ENCODE measurements at places on chromosomes 1 and 21. TPM values are rescaled to one million over a fixed set of nuclear protein-coding genes. Genes with fewer than 3 reads are reported as not detected.

DNA sequence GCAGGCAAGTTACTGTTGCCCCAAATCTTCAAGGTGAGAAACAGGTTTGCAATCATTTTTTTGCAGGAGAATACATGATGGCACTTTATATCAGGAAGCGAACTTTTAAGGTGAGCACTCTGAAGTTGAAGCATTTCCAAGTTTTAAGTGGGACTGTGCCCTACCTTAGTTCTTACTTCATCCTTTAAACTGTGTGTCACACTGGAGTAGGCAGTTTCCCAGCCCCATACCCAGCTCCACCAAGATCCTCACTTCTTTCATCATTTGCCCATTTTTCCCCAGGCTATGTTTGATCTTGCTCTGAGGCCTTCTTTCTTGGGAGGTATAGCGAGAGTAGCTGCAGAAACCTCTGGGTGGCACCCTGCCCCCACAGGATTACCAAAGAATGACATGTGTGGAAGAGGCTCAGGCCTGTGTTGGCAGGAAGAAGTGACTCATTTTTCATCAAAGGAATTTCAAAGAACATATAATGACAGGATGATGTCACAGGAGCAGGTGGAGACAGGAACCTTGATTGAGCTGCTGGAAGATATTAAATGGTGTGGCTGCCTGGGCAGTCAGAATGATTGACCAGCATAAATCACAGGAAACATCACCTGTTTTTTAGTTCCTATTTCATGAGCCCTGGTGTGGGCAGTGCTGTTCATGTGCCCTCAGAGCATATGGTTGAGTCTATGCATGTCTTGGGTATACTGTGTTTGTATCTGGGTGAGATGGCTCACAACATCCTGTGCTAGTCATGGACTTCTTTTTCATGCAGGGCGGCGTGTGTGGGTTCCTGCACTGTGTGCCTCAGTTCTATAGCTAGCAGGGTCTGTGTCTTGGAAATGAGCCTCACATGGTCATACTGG lies 20.8 kb upstream of the MACF1 start:
- peak overlapping the region; percentile 24 for H3K4me3 ChIP-seq
- H3K4me1 ChIP-seq = peaks cover 40% of the 10 kb centered on the region
- peak overlapping the region; percentile 87 for H3K27ac ChIP-seq
- peak; percentile 62 for DNase-seq
- no peaks in the 10 kb centered on the region for H3K27me3 ChIP-seq

DNA sequence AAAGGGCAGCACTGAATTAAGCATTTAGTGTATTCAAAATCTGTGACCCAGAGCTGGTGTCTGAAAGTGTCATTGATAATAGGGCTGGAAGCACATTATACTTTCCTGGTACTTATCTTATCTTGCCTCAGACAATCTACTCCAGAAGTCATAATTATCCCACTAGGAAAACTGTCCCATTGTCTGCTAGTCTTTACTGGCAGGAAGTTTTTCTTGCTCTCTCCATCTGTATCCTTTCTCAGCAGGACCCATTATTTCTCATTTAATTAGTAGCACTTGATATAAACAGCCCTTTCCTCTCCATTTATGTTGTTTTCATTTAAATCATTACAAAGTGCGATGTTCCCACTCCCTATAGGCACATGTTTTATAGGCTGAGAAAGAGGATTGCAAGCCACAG lies 36.5 kb upstream of the BARHL2 start:
- no peaks in the 10 kb centered on the region for H3K4me1 ChIP-seq
- no peak for DNase-seq
- H3K27me3 ChIP-seq = peaks cover 22% of the 10 kb centered on the region
- no peak overlapping the region for H3K27ac ChIP-seq

The KRTAP19-3 gene
- total RNA-seq = not detected

- H3K27ac ChIP-seq = no peak overlapping the region
- peaks cover 59% of the 10 kb centered on the region for H3K27me3 ChIP-seq
- peak; percentile 42 for DNase-seq
- no peaks in the 10 kb centered on the region for H3K36me3 ChIP-seq
- H3K4me3 ChIP-seq = peak overlapping the region; percentile 83
Observed at GRCh38 chr1:39692152-39693074, 1.2 kb upstream of the HPCAL4 start.

The SLC22A15 gene
- 1.6 TPM for total RNA-seq

GRCh38 chr1:182789138-182790076 lies at the start of gene NPL:
NPL (plus strand) TSS chr1:182789773; CDS start chr1:182794372, 4,599 bp downstream.
- peaks cover 10% of the 10 kb centered on the region for H3K4me1 ChIP-seq
- H3K4me3 ChIP-seq = peak within 1 kb of the TSS; percentile 89

The GIPC2 gene
- total RNA-seq = 0.44 TPM

The AADACL3 gene
- not detected for total RNA-seq
